ENCODE measurements at places on chromosomes 1 and 21.

DNA sequence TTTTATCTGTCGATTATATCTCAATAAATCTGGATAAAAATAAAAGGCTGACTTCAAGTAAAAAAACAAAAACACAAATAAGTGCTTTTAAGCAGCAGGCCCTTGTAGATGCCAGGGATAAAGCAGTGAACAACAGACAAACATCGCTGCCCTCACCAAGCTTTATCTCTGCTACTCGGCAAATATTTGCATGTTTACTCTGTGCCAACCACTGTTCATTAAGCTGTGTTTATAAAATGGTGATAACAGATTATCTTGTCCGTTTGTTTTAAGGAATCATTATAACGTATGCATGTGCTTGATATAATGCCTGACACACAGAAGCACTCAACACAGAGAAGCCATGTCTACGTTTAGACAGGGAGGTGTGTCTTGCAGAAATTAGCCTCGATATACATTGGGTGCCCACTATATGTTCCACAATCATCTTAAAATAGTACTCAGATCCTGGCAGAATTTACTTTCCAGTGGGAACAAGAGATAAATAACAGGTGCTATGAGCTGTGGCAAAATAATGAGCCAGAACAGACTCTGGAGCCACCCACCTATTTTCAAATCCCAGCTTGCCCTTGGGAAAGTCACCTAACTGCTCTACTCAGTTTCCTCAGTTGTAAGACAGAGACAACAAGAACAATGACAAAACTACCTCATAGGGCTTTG is 47.2 kb downstream of the TRIT1 start:
- DNase-seq, result peak; percentile 98

- DNase-seq, result no peak
Measured at GRCh38 chr1:14826172-14826636, 227.7 kb downstream of the KAZN start.

DNA sequence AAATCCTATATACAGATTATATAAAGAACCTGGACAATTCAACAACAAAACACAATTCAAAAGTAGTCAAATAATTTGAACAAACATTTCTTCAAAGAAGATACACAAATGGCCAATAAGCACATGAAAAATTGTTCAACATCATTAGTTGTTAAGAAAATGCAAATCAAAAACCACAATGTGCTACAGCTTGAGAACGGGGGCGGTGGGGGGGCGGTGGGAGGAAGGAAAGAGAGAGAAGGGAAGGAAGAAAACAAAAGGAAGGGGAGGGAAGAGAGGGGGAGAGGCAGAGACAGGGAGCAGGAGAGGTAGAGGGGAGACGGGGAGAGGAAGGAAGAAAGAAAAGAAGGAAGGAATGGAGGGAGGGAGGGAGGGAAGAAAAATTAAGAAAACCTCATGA is 44.1 kb downstream of the ASH1L start:
- DNase-seq, result no peak

GRCh38 chr1:70727886-70728489 is 316.9 kb downstream of the CTH start:
- DNase-seq, result no peak

- no peak for DNase-seq
Measured at GRCh38 chr1:53981220-53981619, 35.1 kb downstream of the LRRC42 start.

GRCh38 chr1:44508397-44508745 is 103.3 kb downstream of the RNF220 start:
- DNase-seq, result no peak

- DNase-seq, result no peak
Measured at GRCh38 chr21:42032968-42033367, 22.8 kb upstream of the ZBTB21 start.

DNA sequence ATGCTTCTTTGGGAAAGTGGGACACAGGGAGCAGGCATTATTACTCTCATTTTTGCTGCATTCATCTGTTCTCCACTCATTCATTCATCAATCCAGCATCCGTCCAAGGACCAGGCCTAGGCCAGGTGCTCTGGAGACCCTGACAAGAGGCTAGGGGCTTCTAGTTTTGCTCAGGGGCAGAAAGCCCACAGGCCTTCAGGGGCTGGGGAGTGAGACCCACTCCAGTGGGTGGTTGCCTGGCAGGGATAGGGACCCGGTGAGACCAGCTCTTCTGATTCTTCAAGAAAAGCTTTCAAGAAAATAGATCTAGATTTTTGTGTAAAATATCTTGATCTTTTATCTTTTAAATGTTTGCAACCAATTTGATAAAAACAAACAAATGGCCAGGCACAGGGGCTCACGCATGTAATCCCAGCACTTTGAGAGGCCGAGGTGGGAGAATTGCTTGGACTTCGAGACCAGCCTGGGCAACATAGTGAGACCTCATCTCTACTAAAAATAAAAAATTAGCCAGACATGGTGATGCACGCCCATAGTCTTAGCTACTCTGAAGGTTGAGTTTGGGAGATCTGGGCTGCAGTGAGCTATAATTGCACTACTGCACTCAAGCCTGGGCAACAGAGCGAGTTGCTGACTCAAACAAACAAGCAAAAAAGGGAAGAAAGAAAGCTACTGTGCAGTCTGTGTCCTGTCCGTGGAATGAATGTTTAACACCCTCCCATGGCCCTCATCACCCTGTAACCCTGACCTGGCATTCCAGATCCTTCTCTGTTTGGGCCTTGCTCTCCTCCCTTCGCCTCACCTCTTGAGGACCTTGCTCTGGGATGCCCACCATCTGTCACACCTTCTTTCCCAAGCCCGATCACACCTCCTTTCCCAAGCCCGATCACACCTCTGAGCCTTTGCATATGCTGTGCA is 17.3 kb upstream of the LRP8 start:
- no peak for DNase-seq

DNA sequence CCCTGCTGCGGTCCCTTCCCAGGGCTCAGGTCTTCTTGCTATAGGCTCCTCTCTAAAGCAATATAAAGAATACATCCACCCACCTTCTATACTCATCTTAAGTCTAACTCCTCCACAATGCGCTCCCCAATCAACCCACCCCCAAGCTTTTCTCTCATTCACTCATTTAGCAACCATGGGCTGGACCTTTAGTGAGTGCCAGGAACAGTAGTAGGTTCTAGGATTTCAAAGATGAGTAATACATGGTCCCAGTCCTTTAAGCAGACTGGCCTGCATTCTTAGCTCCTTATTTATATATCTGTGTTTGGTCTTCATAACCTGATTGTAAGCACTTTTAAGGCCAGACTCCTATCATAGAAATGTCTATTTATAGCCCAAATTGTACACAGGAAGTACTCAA is 5.9 kb downstream of the CAMK1G start:
- DNase-seq, result no peak

- no peak for DNase-seq
Measured at GRCh38 chr1:178739285-178740045, 14.4 kb downstream of the RALGPS2 start.

GRCh38 chr1:116375148-116375886 is 2.3 kb downstream of the ATP1A1 start:
- no peak for DNase-seq

- no peak for DNase-seq
Measured at GRCh38 chr21:45417951-45418300, 13.0 kb downstream of the COL18A1 start.

DNA sequence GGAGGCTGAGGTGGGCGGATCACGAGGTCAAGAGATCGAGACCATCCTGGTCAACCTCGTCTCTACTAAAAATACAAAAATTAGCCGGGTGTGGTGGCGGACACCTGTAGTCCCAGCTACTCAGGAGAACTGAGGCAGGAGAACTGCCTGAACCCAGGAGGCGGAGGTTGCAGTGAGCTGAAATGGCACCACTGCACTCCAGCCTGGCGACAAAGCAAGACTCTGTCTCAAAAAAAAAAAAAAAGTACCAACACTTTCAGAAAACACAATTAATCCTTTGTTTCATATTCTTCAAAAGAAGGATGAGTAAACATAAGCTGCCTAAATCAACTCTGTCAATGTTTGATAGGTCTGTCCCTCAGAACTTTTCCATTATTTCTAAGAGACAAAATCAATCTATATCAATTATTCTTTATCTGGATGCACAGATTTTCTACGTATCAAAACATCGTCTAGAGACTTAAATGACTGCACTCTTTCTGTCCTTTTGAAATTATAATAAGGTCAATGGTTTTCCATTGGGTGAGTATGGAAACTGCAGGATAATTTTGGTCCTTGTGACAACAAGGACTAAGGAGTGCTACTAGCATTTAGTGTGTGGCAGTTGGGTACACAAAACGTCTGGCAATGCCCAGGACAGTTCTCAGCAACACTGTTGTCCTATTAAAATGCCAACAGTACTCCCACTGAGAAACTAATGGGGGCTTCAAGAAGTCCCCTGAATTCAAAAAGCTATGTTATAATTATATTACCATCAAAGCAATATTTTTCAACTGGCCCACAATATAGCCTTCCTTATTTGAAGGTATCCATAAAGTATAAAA is 40.7 kb downstream of the LPGAT1 start:
- no peak for DNase-seq

DNA sequence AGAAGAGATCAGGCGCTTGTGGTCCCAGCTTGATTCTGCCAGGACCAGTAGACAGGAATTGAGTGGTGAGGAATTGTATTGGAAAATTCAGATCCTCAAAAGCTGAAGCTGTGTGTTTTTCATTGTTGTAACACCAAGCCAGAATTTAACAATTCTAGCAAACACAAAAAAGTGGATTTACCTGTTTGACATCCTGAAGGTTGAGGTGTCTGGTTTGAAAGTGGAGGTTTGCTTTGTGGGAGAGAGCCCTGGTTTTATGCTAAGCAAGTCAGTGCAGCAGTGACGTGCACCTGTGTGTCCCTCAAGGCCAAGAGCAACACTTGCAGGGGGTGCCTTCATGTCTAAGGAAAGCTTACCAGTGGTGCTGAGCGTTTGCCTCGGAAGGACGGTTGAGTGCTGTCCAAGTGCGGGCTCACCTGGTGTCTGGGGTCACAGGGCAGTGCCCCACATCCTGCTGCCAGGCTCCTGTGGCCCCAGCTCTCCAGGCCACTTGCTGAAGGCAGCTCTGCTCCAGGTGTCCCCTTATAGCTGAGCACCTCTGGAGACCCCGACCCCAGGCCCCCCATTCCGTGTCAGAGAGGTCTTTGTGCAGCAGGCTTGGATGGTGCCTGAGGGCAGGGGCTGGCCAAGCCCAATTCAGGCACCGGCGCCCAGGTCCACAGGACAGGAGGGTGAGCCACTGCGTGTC is 27.7 kb downstream of the PCNT start:
- no peak for DNase-seq

Measured in NCI-H2029 (cell line).